ENCODE measurements at places on chromosomes 11 and 22. TPM values are rescaled to one million over a fixed set of nuclear protein-coding genes. Genes with fewer than 3 reads are reported as not detected.

The HBE1 gene
- total RNA-seq: 0.81 TPM

GRCh38 chr11:46006418-46007070 is 84.1 kb downstream of the LARGE2 start:
- no peak for DNase-seq
- no peaks in the 10 kb centered on the region for H3K4me1 ChIP-seq

- no peak overlapping the region for H3K4me3 ChIP-seq
- H3K27ac ChIP-seq: no peak overlapping the region
- no peaks in the 10 kb centered on the region for H3K27me3 ChIP-seq
- H3K36me3 ChIP-seq: no peaks in the 10 kb centered on the region
- no peaks in the 10 kb centered on the region for H3K4me1 ChIP-seq
Measured at GRCh38 chr11:83979593-83979992, 693.4 kb upstream of the CCDC90B start.

DNA sequence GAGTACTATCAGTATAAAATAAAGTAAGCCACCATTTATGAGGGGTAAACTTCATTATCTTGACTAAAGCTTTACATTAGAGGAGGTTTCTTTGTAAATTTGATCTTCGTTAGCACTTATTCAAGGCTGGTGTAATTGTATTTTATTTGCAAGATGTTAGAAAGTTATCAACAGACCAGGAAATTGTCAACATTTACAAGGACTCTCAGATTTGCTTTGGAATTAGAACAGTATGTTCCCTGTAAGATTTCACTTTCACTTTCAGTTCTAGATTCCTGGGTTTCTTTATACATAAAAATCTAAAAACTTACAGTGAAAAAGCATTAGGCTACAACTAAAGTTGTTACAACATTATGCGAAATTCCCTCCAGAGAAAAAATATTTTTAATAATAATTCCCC is 4.6 kb upstream of the BIRC3 start:
- H3K36me3 ChIP-seq: no peaks in the 10 kb centered on the region
- DNase-seq: no peak
- no peak overlapping the region for H3K27ac ChIP-seq
- H3K27me3 ChIP-seq: peaks cover 9% of the 10 kb centered on the region

The ADAMTS15 gene
- total RNA-seq: 1.0 TPM

The KIAA1671 gene
- total RNA-seq: 45.1 TPM

- no peaks in the 10 kb centered on the region for H3K4me1 ChIP-seq
- DNase-seq: no peak
- no peak overlapping the region for H3K27ac ChIP-seq
- no peak overlapping the region for H3K4me3 ChIP-seq
Measured at GRCh38 chr11:61780581-61781162, 11.7 kb downstream of the TMEM258 start.

- H3K4me1 ChIP-seq: peaks cover 4% of the 10 kb centered on the region
- DNase-seq: no peak
- H3K27ac ChIP-seq: no peak overlapping the region
- H3K4me3 ChIP-seq: no peak overlapping the region
Measured at GRCh38 chr11:119110439-119110838, 3.3 kb downstream of the C2CD2L start.

The SLC5A12 gene
- 3.4 TPM for total RNA-seq

GRCh38 chr22:19994851-19995610 is 21.6 kb downstream of the ARVCF start:
- DNase-seq: no peak
- no peaks in the 10 kb centered on the region for H3K36me3 ChIP-seq
- no peak overlapping the region for H3K4me3 ChIP-seq
- no peaks in the 10 kb centered on the region for H3K27me3 ChIP-seq
- H3K4me1 ChIP-seq: no peaks in the 10 kb centered on the region

The RHOD gene
- total RNA-seq: 16.2 TPM

The CALCA gene
- not detected for total RNA-seq

DNA sequence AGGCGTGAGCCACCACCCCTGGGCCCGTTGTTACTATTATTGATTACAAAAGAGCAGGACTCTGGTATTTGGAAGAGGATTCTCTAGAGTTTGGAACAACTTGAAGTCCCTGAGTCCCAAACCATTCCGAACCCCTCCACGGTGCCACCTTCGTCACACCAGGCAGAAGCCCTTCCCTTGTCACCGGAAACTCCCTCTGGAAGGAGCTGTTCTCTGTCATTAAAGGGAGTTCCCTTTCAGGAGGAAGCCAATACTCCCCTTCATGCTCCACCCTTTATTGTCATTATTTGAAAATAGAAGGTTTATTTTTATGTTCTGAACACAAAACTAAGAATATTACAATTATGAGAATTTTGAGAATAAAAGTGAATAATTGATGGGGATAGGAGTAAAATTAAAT is 5.1 kb upstream of the C11orf24 start:
- H3K27ac ChIP-seq: no peak overlapping the region
- no peak overlapping the region for H3K4me3 ChIP-seq
- H3K4me1 ChIP-seq: no peaks in the 10 kb centered on the region
- H3K27me3 ChIP-seq: no peaks in the 10 kb centered on the region
- DNase-seq: no peak

- no peak within 1 kb of the TSS for H3K27ac ChIP-seq
- peak within 1 kb of the TSS; percentile 86 for H3K4me3 ChIP-seq
- H3K4me1 ChIP-seq: no peaks in the 10 kb centered on the region
- peaks cover 33% of the 10 kb centered on the region for H3K36me3 ChIP-seq
- DNase-seq: peak; percentile 96
Measured at GRCh38 chr22:22508274-22509176, at the start of gene ZNF280B. Gene ZNF280B, minus strand, starts transcription at chr22:22508742. Its CDS starts 19,344 bp downstream, at chr22:22489398.

- no peak overlapping the region for H3K4me3 ChIP-seq
- no peaks in the 10 kb centered on the region for H3K4me1 ChIP-seq
- no peaks in the 10 kb centered on the region for H3K27me3 ChIP-seq
- DNase-seq: no peak
- no peaks in the 10 kb centered on the region for H3K36me3 ChIP-seq
Measured at GRCh38 chr22:28857288-28857687, 26.1 kb upstream of the ZNRF3 start.

DNA sequence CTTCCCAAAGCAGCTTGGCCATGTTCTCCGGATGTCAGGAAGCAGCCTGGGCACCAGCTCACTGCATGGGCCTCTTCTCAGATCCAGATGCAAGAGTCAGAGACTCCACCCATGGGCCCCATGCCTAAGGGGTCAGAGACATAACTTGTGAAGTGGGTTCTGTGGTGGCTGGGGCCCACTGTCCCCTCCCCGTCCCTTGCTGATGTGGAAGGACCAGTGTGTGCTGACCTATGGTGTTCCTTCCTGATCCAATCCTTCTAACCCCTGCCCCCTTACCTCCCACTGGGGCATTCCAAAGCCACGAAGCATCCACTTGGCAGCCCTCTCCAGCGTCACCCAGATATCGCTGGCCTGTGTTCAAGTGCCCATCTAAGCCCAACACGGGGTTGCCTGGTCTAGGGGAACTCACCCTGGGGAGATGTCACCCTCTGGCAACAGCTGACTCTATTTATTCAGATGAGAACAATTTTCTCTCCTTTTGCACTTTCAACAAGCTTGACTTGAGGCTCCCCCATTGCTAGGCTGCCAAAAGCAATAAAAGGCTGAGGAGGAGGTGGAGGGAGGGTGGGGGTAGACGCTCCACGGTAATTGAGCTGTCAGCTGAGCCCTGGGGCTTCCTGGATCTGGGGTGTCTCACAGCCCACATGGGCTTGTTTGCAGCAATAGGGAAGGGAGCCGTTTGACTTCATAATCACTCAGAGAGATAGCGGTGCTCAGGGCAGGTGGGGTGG is 158.5 kb downstream of the ADAMTS15 start:
- no peaks in the 10 kb centered on the region for H3K27me3 ChIP-seq
- H3K27ac ChIP-seq: no peak overlapping the region

The CRYAB gene
- total RNA-seq: 1.0 TPM

DNA sequence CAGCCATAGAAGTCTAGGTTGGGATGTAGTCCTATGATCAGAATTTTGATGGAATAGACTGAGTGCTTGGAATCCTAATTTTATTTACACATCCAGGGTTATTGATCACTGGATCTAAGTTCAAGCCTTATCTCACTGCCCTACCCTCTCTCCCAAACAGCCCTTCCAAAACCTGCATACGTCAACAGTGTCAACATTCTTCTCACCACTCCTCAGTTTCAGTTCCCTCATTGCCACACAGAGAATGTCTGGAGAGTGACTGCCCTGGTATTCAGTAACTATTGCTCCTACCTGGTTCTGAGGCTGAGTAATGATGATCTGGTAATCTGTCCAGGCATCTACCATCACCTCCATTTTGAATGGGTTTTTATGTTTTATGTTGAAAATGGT is 60.0 kb downstream of the GLYATL1 start:
- H3K4me3 ChIP-seq: no peak overlapping the region
- no peaks in the 10 kb centered on the region for H3K36me3 ChIP-seq
- DNase-seq: no peak
- no peak overlapping the region for H3K27ac ChIP-seq
- H3K4me1 ChIP-seq: no peaks in the 10 kb centered on the region

The C22orf31 gene
- not detected for total RNA-seq

DNA sequence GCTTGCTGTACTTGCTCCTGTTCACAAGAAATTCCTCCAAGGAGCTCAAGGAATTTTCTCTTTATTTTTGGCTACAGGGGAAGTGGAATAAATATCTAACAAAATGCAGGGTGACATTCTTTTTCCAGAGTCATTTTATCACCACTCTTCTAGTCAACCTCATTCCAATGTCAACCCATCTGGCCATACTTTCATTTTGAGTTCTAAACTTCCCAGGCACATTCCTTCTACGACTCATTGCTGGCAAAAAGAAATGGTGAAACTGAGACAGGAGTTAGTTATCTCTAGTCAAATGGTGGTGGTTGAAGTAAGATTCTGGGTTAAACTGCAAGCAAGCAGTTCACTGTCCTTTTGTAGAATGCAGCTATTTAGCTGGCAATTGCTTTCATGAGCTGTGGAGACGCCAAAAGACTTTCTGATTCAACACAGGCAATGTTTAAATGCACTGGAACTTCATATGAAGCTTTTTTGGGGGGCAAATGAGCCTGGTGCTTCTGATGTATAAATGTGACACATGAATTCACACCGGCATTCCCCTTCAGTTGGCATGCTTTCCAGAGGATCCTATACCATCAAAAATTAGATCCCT is 304.6 kb downstream of the CADM1 start:
- no peaks in the 10 kb centered on the region for H3K27me3 ChIP-seq
- no peak overlapping the region for H3K27ac ChIP-seq
- DNase-seq: no peak
- H3K36me3 ChIP-seq: peaks cover 18% of the 10 kb centered on the region
- H3K4me1 ChIP-seq: no peaks in the 10 kb centered on the region

DNA sequence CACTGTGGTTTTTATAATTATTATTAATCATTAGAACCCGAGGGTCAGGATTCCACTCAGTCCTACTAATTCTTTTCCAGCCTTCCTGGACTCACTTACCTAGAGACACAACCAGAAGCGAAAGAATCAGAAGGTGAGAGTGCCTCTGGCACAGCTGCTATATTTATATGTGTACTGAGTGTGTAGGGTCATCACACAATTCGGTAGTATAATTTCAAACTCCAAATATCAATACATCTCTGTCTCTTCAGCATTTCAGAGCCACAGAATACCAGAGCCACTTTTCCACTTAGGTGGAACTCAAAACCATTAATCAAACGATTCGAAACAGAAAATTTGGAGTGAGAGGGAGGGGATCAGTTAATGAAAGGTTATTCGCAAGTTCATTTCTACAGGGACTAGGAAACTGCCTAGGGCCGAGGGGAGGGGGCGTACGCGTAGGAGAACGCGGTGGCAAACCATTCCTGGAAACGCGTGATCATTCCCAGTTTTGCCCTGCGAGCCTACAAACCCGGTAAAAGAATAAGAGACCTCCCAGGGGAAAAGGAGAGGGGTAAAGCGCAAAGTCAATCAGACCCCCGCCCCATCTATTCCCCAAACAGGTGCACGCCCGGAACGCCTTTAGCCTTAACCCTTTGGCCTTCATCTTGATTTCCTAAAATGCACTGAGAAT is 5.4 kb downstream of the BSX start:
- peaks cover 91% of the 10 kb centered on the region for H3K27me3 ChIP-seq
- peak overlapping the region; percentile 66 for H3K4me3 ChIP-seq
- no peaks in the 10 kb centered on the region for H3K4me1 ChIP-seq
- no peaks in the 10 kb centered on the region for H3K36me3 ChIP-seq
- no peak for DNase-seq

DNA sequence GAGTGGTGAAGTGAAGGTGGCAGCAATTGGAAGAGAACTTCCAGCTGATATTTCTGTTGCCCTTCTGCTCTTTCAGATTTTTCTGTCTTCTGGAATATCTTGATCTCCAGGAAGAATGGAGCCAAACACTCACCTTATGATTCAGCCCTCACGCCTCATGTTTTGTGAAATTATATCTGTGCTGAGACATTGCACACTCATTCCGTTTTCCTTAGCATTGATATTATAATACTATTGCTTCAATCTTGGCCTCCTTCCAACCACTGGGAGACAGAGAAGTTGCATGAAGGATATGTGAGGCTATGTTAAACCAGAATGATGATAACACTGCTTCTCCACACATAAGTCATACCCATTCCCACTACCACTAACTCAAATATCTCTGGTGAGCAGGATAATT is 177.9 kb downstream of the ETS1 start:
- H3K36me3 ChIP-seq: no peaks in the 10 kb centered on the region
- no peaks in the 10 kb centered on the region for H3K27me3 ChIP-seq
- H3K4me1 ChIP-seq: no peaks in the 10 kb centered on the region
- no peak overlapping the region for H3K4me3 ChIP-seq
- no peak for DNase-seq

DNA sequence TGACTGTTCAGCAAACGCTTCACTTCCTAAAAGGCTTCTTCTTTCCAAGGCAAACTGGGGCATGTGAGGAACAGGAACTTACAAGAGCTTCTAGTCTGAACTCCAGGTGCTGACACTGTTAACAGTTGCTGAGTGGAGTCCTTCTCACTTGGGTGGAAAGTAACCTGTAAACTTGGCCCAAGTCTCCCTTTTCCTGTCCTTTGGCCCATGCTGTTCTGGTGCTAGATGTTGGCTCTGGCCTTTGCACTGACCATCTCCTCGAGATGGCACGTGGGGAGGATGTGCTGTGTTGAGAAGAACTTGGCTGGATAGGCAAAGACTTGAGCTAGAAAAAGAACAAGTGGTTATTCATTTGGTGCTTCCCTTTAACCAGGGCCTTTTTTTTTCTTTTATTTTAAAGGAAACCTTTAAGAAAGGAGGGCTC is 53.6 kb downstream of the PTPRJ start:
- H3K4me1 ChIP-seq: peaks cover 15% of the 10 kb centered on the region
- H3K27ac ChIP-seq: no peak overlapping the region
- no peak overlapping the region for H3K4me3 ChIP-seq
- DNase-seq: no peak
- H3K27me3 ChIP-seq: no peaks in the 10 kb centered on the region

The PVALB gene
- total RNA-seq: not detected

- no peak for DNase-seq
- H3K27ac ChIP-seq: no peak overlapping the region
- no peaks in the 10 kb centered on the region for H3K36me3 ChIP-seq
- peaks cover 5% of the 10 kb centered on the region for H3K4me1 ChIP-seq
- no peaks in the 10 kb centered on the region for H3K27me3 ChIP-seq
- H3K4me3 ChIP-seq: no peak overlapping the region
Measured at GRCh38 chr11:10893714-10894151, 35.9 kb upstream of the ZBED5 start.

The PRR33 gene
- total RNA-seq: not detected

- no peak for DNase-seq
- peaks cover 5% of the 10 kb centered on the region for H3K27me3 ChIP-seq
- H3K4me3 ChIP-seq: no peak overlapping the region
- H3K27ac ChIP-seq: no peak overlapping the region
Measured at GRCh38 chr22:39832627-39833074, 60.9 kb downstream of the ENTHD1 start.

Measured in endodermal cell (in vitro differentiated cells).